Stomach (tissue), 19 donors: ENCODE measurements at places on chromosomes 11 and 22. TPM values are rescaled to one million over a fixed set of nuclear protein-coding genes. Genes with fewer than 3 reads are reported as not detected.
A peak's percentile ranks its signal among the peaks of the same experiment; 100 is the strongest.

Gene OR4A16
- total RNA-seq: not detected

Gene POLA2
- total RNA-seq: 17.0 TPM

DNA sequence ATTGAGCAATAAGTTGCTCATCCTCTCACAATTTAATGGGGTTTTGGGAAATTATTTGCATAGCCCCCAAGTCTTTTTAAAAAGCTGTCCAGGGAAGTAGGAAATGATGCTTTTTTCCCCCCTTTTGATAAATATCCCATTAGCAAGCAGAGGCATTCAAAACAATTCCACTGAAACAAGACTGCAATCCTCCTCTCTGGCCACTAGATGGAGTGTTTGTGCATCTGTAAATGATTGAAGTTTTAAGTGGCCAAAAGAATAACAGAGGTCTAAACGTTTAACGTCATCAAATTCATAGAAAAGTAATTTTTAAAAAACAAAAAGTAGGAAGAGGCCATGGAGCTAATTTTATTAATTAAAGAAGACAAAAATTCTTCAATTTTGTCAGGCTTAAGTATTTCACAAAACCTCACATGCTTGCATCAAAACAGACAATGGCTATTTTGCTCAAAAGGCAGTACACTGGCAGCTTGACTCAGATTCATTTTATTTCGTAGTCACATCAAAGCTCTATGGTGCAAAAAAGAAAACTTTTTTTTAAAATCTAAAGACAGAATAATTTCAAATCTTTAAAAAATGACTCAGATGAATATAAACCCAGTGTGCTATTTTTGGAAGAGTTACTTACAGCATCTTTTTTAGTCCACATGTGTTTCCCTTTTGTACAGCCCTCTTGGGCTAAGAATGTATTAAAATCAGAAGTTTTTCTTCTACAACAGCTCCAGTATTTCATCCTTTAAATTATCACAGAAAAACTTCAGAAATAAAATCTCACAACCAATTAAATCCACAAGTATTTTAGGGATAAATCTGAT, 17.8 kb downstream of the CHORDC1 start:
- peaks cover 77% of the 10 kb centered on the region for H3K36me3 ChIP-seq
- no peaks in the 10 kb centered on the region for H3K27me3 ChIP-seq
- peaks cover 9% of the 10 kb centered on the region for H3K4me1 ChIP-seq
- no peak overlapping the region for H3K4me3 ChIP-seq
- H3K27ac ChIP-seq: no peak overlapping the region
- DNase-seq: peak; percentile 71

DNA sequence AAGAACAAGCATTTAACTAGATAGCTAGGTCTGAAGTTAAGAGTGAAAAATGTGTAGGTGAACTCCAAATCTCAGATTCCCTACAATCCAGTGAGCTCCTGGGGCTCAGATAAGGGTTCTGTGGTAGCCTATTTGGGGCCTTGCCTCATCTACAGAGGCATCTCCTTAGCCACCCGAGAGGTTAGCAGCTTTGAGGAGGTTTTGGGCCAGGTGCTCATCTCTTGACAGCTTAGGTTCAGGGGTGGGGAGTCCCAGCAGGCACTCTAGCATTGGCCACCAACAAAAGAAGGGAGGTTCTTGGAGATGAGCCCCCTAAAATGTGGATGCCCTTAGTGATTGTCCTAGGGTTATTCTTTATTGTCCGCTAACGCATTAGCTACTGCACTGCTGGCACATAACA, 184.4 kb upstream of the B3GAT1 start:
- H3K36me3 ChIP-seq: no peaks in the 10 kb centered on the region
- no peaks in the 10 kb centered on the region for H3K4me1 ChIP-seq
- no peak overlapping the region for H3K4me3 ChIP-seq
- no peaks in the 10 kb centered on the region for H3K27me3 ChIP-seq
- no peak for DNase-seq

- H3K4me3 ChIP-seq: peak overlapping the region; percentile 51
- H3K4me1 ChIP-seq: peaks cover 17% of the 10 kb centered on the region
- H3K36me3 ChIP-seq: no peaks in the 10 kb centered on the region
- no peak for DNase-seq
- peaks cover 27% of the 10 kb centered on the region for H3K27me3 ChIP-seq
- H3K27ac ChIP-seq: no peak overlapping the region
Measured at GRCh38 chr22:23565915-23566704, 14.0 kb downstream of the IGLL1 start.

DNA sequence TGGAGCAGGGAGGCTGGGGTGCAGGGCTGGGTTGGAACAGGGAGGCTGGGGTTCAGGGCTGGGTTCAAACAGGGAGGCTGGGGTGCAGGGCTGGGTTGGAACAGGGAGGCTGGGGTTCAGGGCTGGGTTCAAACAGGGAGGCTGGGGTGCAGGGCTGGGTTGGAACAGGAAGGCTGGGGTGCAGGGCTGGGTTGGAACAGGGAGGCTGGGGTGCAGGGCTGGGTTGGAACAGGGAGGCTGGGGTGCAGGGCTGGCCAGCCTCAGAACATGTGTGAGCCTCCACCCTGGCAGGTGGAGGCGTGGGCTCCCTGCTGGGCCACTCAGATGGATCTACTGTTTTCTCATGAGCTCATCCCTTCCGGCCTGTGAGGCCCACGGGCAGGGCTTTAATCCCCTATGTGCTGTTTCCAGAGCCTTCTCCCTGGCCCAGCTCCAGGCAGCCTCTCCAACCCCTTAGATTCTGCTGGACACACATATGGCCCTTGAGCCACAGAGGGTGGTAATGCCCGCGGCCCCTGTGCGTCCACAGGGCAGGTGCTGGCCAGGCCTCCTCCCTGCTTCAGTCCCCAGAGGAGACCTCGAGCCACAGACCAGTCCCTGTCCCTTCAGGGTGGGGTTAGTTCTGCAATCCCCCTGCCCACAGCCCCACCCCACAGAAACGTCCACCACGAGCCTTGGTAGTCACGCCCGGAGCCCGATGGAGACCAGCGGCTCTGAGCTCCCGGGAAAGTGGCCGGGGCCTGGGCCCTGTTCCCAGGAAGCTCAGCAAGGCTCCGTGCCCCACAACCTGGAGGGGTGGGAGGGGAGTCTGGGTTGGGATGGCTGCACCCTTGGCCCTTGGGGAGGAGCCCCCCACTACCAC, 197.9 kb downstream of the BRD1 start:
- DNase-seq: peak; percentile 58
- no peaks in the 10 kb centered on the region for H3K36me3 ChIP-seq
- no peak overlapping the region for H3K27ac ChIP-seq
- peaks cover 8% of the 10 kb centered on the region for H3K4me1 ChIP-seq
- no peak overlapping the region for H3K4me3 ChIP-seq
